ENCODE measurements at places on chromosomes 7 and 10. TPM values are rescaled to one million over a fixed set of nuclear protein-coding genes. Genes with fewer than 3 reads are reported as not detected.

GRCh38 chr7:23205577-23205908, 23.7 kb downstream of the NUP42 start:
- no peak overlapping the region for H3K27ac ChIP-seq
- no peaks in the 10 kb centered on the region for H3K4me1 ChIP-seq
- no peak for DNase-seq
- H3K4me3 ChIP-seq, result peak overlapping the region; percentile 49

- H3K36me3 ChIP-seq, result no peaks in the 10 kb centered on the region
- H3K27ac ChIP-seq, result no peak overlapping the region
- H3K4me3 ChIP-seq, result no peak overlapping the region
- DNase-seq, result no peak
- H3K27me3 ChIP-seq, result peaks cover 1% of the 10 kb centered on the region
These were observed 63.9 kb downstream of the CDH23 start for GRCh38 chr10:71460615-71461014.

DNA sequence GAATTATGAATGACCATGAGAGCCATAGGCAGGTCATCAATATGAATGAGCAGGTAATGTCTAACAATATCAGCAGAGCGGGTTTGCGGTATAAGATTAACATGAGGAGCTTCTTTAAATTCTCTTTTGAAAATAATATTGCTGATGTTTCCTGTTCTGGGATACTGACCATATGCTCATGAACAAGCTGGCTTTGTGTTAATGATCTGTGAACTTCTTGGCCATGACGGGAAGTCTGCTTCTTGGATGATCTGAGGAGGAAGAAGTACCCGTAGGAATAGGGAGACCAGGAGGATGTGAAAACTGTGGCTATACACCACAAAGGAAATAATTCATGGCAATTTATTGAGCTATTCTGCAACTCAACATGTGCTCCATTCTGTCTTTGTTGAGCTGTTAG, 38.6 kb downstream of the ITGA8 start:
- no peaks in the 10 kb centered on the region for H3K36me3 ChIP-seq
- H3K4me1 ChIP-seq, result no peaks in the 10 kb centered on the region
- H3K27ac ChIP-seq, result no peak overlapping the region
- H3K4me3 ChIP-seq, result no peak overlapping the region
- DNase-seq, result no peak
- H3K27me3 ChIP-seq, result no peaks in the 10 kb centered on the region

DNA sequence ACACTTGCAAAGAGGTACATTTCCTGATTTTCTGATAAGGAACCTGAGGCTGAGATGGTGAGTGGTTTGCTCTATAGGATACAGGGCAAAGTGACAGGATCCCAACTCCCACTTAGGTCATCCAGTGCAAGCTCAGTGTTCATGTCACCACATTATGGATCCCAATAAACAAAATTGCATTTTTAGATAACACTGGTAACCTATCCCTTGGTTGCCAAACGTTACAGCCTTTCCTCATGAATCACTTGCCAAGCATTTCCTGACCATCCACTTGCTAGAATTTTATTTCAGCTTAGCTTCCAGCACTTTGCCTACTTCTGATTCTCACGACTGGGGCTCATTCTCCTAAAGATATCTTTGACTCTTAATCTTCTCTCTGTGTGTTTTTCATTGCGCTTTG, 131.4 kb upstream of the ODAD2 start:
- DNase-seq, result no peak
- no peaks in the 10 kb centered on the region for H3K36me3 ChIP-seq
- no peaks in the 10 kb centered on the region for H3K27me3 ChIP-seq
- H3K4me1 ChIP-seq, result no peaks in the 10 kb centered on the region
- H3K27ac ChIP-seq, result no peak overlapping the region
- H3K4me3 ChIP-seq, result no peak overlapping the region

DNA sequence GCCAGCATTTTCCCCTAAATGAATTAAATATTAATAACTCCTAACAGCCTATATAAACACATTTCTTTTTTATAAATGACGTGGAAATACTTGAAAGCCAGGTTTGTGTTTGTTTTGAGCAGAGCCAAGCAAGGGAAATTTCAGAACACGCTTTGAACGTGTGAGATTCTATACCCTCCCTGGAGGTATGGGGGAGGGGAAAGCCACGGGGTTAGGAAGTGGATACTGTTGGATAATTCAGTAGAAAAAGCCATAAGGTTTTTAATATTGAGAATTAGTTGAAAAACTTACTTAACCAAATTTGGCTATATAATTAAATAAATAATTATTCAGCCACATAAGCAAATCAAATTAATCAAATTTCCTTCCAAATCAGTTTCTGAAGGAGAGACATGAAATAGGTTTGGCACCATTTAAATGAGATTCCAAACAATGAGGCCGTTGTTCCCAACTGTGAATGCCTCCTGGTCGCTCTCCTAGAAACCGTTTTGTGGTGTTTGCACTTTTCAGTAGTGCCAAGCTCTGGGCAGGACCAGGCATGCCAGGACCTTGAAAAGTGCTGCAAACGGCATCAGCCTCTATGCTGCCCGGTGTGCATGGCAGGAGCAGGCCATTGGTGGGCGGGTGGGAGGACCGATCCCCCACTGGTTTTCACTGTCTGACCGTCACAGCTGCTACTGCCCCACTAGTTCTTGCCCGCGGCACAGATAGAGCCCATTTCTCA, 88.1 kb downstream of the SEPTIN14 start:
- no peak for DNase-seq
- no peak overlapping the region for H3K4me3 ChIP-seq
- no peak overlapping the region for H3K27ac ChIP-seq
- H3K4me1 ChIP-seq, result no peaks in the 10 kb centered on the region

DNA sequence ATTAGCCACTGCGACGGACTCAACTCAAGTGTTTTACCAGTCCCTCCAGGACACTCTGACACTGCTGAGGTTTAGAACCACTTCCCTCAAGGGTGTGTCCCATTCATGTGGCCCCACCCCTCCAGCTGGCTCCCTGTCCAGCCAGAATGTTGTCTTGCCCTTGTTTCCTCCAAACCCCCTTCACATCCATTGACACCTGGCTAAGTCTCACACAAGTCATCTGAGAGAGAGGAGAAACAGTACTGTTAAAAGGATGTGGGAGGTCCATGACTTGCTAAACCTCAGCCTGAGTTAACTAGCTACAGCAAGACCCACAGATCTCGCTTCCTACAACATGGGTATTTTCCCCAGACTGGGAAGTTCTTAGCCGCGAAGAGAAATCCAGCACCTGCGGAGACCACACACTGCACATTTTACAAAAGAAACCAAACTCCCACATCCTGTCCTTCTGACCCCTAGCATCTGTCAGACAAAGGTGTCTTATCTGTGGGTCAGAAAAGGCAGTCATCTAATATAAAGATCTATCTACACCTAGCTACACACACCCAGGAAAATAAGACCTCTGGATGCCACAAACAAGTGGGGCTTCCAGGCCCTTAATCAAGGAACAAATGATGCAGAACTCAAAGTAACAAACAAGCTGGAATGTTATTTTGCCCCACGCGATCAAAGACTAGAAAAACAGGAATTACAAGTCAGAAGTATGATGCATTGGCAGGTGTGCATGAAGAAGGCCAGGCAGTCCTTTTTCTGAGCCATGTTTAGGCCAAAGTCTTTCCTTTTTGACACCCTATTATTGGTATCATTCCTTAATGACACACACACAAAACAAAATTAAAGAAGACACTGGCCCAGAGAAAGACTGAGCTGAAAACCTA, 13.9 kb downstream of the OSBPL3 start:
- H3K4me3 ChIP-seq, result no peak overlapping the region
- no peaks in the 10 kb centered on the region for H3K36me3 ChIP-seq
- H3K4me1 ChIP-seq, result no peaks in the 10 kb centered on the region
- H3K27ac ChIP-seq, result no peak overlapping the region
- no peak for DNase-seq

- peaks cover 17% of the 10 kb centered on the region for H3K4me1 ChIP-seq
- no peak overlapping the region for H3K27ac ChIP-seq
- peaks cover 31% of the 10 kb centered on the region for H3K36me3 ChIP-seq
- no peak for DNase-seq
These were observed 1.7 kb downstream of the ARF5 start for GRCh38 chr7:127589896-127590295.

GRCh38 chr10:128049226-128050120, 76.8 kb downstream of the MKI67 start:
- peaks cover 3% of the 10 kb centered on the region for H3K27me3 ChIP-seq

DNA sequence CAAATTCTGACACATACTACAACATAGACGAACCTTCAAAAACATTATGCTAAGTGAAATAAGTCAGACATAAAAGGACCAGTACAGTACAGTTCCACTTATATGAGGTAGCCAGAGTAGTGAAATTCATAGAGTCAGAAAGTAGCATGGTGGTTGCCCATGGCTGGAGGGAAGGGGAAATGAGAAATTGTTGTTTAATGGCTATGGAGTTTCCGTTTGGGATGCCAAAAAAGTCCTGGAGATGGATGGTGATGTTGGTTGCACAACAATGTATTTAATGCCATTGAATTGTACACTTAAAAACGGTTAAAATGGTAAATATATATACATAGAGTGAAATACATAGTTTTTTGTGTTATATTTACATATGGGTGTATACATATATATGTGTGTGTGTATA, 2.1 kb upstream of the SLC37A3 start:
- DNase-seq, result no peak
- H3K27ac ChIP-seq, result no peak overlapping the region
- H3K27me3 ChIP-seq, result peaks cover 19% of the 10 kb centered on the region

GRCh38 chr7:131544021-131544420, 12.4 kb downstream of the PODXL start:
- H3K27me3 ChIP-seq, result no peaks in the 10 kb centered on the region
- H3K36me3 ChIP-seq, result no peaks in the 10 kb centered on the region
- DNase-seq, result no peak

DNA sequence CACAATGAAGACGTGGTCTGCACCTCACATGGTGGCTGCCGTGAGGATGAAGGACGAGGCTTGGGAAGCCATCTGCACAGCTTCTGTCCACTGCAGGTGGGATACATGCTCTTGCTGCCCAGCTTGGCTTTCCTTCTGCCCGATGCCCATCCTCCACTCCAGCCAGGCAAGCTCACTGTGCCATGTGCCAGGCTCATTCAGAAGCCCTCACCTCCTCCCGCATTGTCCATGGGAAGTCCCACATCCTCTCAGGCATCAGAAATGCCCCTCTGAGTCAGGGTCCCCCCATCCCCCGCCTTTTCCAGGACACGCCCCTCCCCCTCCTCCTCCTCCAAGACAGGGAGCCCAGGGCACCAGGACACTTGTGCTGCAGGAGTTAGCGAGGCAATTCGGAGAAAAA, 4.6 kb upstream of the NOM1 start:
- no peaks in the 10 kb centered on the region for H3K4me1 ChIP-seq
- peaks cover 30% of the 10 kb centered on the region for H3K27me3 ChIP-seq
- H3K4me3 ChIP-seq, result no peak overlapping the region
- no peak for DNase-seq
- no peak overlapping the region for H3K27ac ChIP-seq
- H3K36me3 ChIP-seq, result no peaks in the 10 kb centered on the region

- peak; percentile 51 for DNase-seq
- no peak overlapping the region for H3K4me3 ChIP-seq
- H3K27me3 ChIP-seq, result no peaks in the 10 kb centered on the region
- H3K4me1 ChIP-seq, result peaks cover 4% of the 10 kb centered on the region
- peaks cover 3% of the 10 kb centered on the region for H3K36me3 ChIP-seq
- peak overlapping the region; percentile 30 for H3K27ac ChIP-seq
These were observed 6.1 kb downstream of the ZNF789 start for GRCh38 chr7:99478464-99479440.

- H3K4me1 ChIP-seq, result no peaks in the 10 kb centered on the region
- no peak for DNase-seq
- H3K27me3 ChIP-seq, result no peaks in the 10 kb centered on the region
These were observed 38.3 kb downstream of the JAKMIP3 start for GRCh38 chr10:132104062-132104461.

DNA sequence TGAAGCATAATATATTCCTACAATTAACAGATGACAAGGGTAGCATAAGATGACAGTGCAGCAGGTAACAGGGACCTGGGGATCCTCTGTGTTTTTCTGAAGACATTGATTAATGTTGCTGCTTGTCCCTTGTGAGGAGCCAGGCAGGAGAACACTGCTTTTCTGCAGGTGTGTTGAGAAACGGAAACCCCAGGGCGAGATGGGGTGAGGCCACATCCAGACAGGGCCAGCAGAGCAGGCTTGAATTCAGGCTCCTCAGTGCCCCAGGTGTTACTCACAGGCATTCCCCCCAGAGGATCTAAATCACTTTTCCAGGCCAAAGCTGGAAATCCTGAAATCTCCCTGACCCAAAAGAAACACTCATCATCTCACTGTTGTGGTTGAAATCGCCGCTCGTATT, 105.3 kb downstream of the CCDC3 start:
- no peaks in the 10 kb centered on the region for H3K4me1 ChIP-seq
- H3K36me3 ChIP-seq, result no peaks in the 10 kb centered on the region
- H3K27me3 ChIP-seq, result no peaks in the 10 kb centered on the region
- no peak overlapping the region for H3K4me3 ChIP-seq
- no peak overlapping the region for H3K27ac ChIP-seq
- DNase-seq, result no peak

DNA sequence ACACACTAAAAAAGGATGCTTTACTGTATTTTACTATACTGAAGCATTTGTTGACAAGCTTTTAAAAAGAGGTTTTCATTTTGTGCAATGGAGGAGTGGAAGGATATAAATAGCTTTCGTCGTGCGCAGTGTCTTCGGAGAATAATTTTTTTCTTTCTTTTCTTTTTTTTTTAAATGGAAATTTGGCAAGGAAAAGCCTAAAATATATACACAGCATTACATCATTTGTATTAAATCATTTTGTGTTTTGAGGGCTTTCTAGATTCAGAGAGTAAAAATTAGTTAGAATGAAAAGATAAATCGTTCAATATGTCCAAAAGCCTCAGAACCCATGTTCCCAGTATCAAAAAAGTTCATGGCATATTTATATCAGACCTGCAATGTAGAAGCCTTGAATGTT, 150.2 kb upstream of the FERD3L start:
- H3K27me3 ChIP-seq, result no peaks in the 10 kb centered on the region
- peaks cover 8% of the 10 kb centered on the region for H3K4me1 ChIP-seq
- no peak overlapping the region for H3K4me3 ChIP-seq

DNA sequence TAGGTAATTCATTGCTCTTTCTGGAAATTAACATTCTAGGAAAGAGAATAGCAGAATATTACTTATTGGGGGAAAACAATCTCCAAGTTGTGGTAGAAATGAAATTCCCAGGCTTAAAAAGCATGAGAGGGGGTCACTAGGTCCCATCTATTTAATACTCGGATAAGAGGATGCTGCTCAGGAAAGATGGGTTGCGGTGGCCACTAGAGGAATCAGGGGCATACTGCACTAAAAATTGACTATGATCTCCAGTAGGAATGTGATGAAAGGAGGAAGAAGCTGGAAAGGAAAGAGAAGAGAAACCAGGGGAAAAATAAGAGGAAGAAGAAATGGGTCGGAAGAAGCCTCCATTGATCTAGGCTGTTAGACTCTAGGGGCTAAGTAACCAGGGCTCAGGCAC, 192.8 kb downstream of the GPAM start:
- H3K27ac ChIP-seq, result no peak overlapping the region
- H3K4me3 ChIP-seq, result no peak overlapping the region
- no peaks in the 10 kb centered on the region for H3K4me1 ChIP-seq
- DNase-seq, result no peak

The DENND2A gene
- total RNA-seq, result 7.3 TPM

The NPY4R2 gene
- not detected for total RNA-seq

The SMKR1 gene
- total RNA-seq, result 0.74 TPM

The ELFN1 gene
- 0.64 TPM for total RNA-seq

The ENKUR gene
- total RNA-seq, result not detected

The HIBADH gene
- total RNA-seq, result 44.5 TPM

The OR2A42 gene
- not detected for total RNA-seq

The CCL26 gene
- total RNA-seq, result not detected

The ANKRD30A gene
- total RNA-seq, result not detected

The TRIM50 gene
- total RNA-seq, result 1.3 TPM

The SPDYE2 gene
- not detected for total RNA-seq

The ENO4 gene
- total RNA-seq, result not detected

The TMEM273 gene
- 7.7 TPM for total RNA-seq

The SLC13A4 gene
- total RNA-seq, result not detected

All from psoas muscle (tissue), 8 donors.